ENCODE measurements at places on chromosomes 13 and 19.

- DNase-seq, result peak; percentile 97
Measured at GRCh38 chr13:44313674-44314073, 60.0 kb upstream of the SERP2 start.

DNA sequence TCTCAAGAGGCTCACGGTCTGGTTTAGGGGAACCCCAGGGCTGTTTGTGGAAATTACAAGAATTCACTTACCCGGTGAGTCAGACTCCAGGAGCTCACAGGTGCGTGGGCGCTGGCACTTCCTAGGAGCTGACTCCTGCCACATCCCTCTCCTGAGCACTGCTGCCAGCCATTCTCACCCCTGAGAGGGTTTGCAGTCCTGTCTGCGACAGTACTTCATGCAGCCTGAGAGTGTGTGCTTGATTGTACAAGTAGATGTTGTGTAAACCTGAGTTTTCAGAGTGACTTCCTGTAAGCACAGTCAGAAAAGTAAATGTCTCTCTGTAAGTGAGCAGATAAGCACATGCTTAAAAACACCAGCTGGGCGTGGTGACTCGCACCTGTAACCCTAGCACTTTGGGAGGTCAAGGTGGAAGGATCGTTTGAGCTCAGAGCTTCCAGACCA lies 8.1 kb downstream of the MRPL4 start:
- no peak for DNase-seq

- no peak for DNase-seq
Measured at GRCh38 chr13:29479716-29480492, 115.6 kb downstream of the SLC7A1 start.

- DNase-seq, result no peak
Measured at GRCh38 chr13:36839281-36839680, 20.3 kb downstream of the RFXAP start.

- no peak for DNase-seq
Measured at GRCh38 chr13:104993708-104994107, 1541.8 kb downstream of the EFNB2 start.

- no peak for DNase-seq
Measured at GRCh38 chr13:111533900-111534683, 213.7 kb downstream of the TEX29 start.

DNA sequence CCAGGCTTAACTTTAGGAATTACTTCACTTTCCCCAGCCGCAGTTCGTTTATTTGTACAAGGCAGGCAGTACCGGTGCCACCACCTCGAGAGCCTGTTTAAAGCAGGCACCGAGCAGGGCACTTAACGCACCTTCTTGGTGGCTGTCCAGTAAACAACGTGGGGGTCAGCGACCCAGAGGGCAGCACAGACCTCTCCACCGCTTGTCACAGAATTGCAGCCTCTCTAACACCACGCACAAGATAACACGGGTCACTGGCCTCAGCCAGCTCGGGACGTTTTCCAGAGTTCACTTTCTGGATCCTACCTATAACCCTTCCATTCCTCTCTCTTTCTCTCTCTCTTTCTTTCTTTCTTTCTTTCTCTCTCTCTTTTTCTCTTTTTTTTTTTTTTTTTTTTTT lies 16.8 kb upstream of the ELAVL1 start:
- no peak for DNase-seq

GRCh38 chr19:16889883-16890460 lies 1.2 kb downstream of the F2RL3 start:
- DNase-seq, result no peak

GRCh38 chr19:18852648-18853047 lies 20.9 kb downstream of the UPF1 start:
- no peak for DNase-seq

DNA sequence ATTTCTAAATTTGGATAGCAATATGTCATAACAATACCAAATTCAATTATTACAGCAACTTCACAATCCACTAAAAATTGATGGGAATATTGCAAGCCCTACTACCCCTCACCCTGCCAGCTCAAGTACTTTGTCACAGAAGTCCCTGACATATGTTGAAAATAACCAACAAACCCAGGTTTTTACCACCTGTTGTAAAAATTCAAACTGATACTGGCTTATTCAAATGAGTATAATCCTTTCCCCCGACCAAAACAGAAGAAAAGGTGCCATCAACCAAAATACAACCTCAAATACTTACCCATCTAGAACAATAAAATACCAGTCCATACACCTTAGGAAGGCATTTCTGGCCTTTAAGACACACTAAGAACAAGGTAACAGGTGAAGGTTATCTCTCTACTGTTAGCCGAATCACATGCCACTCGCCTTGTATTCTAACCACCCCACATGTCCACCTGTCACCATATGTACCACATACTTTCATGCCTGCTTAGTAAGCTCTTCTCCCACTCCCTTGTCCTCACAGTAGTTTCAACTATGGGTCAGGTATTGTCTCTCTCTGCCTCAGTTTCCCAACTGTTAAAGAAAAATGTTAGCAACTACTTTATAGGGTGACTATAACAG lies 53.1 kb downstream of the USP12 start:
- no peak for DNase-seq

- peak; percentile 45 for DNase-seq
Measured at GRCh38 chr19:10602330-10603083, 15.4 kb upstream of the AP1M2 start.

DNA sequence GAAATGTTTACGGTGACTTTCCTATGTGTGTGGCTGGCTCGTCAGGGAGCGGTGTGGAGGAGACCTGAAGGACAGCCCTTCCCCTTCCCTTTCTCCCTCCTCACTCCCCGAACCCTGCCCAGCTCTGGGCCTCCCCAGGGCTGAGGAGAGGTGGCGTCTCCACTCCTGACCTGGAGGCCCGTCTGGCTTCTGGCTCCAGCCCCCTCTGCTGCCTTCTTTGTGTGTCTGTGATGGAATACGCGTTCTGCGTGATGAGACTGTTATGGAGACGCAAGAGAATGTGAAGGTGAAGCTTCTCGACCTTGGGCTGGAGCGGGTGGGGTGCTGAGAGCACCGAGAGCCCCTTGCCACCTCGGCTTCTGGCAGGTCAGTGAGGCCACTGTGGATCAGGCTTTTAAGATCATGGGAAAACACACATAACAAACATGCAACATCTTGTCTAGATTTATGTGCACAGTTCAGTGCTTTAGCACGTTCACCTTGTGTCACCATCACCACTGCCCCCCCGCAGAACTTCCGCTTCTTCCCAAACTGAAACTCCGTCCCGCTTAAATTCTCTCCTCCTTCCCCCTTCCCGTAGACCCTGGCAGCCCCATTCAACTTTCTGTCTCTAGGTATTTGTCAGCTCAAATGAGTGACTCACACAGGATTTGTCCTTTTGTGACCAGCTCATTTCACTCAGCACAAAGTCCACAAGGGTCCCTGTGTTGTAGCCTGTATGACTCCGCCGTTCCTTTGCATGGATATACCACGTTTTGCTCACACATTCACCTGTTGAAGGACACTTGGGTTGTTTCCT lies 24.7 kb downstream of the ATP11A start:
- DNase-seq, result no peak

GRCh38 chr19:45322311-45322710 lies 364 bp downstream of the CKM start:
- no peak for DNase-seq

DNA sequence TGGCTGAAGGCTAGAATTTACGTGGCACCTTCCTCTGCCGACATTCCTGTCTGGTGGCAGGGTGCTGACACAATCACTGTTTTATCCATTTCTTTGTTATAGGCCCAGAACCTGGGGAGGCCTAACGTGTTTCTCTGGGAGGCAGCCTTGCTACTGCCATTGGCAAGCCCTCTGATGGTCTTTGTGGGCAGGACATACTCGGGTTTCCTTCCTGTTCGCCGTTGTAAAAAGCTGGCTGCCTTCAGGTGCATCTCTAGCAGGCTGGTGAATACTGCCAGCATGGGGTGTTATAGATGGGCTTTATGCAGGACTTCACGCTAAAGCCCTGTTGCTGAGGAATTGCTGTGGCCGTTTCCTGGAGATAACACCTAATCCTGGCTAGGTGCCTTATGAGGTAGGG lies 28.1 kb downstream of the B3GLCT start:
- no peak for DNase-seq

- peak; percentile 30 for DNase-seq
Measured at GRCh38 chr13:80359778-80360452, 19.0 kb upstream of the SPRY2 start.

GRCh38 chr13:103815619-103816018 lies 749.4 kb upstream of the SLC10A2 start:
- DNase-seq, result no peak

DNA sequence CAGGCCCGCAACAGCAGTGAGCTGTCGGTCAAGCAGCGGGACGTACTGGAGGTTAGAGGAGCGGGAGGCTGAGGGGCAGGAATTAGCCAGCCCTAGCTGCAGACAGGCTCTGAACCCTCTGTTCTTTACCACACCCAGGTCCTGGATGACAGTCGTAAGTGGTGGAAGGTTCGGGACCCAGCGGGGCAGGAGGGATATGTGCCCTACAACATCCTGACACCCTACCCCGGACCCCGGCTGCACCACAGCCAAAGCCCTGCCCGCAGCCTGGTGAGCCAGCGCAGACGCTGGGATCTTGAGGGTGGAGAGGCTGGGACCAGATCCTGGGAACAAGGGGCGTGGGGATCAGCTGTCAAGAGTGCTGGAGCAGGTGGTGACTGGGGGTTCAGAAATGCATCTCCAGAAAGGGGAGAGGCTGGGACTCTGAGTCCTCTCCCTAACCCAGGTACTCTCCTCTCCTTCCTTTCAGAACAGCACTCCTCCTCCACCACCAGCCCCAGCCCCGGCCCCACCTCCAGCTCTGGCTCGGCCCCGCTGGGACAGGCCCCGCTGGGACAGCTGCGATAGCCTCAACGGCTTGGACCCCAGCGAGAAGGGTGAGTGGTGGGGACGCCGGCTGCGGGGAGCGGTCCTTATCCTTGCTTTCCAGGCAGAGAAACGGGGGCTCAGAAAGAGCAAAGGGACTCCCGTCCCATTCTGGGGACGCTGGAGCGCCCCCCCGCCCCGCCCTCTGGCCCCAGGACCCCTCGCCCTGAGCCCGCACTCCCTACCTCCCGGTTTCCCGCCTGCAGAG lies 10.4 kb downstream of the EPS8L1 start:
- DNase-seq, result no peak

- no peak for DNase-seq
Measured at GRCh38 chr19:16088351-16089009, 12.2 kb downstream of the TPM4 start.

DNA sequence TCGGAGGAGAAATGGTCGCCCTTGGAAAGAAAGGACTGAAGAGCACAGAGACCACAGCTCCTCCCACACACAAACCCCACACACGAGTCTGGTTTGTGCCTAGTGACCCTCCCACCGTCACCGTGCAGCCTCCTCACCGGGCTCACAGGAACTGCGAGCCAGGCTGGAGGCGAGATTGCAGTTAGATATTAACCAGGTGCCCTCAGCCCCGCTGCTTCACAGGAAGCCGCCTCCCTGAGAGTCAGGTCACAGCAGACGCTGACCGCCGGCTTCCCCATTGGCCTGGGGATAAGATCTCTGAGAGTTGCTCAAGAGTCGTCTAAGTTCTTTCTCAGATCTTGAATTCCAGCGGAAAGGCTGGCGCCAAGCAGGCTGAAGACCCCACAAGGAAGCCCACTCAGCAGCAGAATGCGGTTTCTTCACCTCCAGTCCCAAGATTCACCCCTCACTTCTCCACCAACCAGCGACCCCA lies 870 bp downstream of the ZNF44 start:
- DNase-seq, result peak; percentile 57

DNA sequence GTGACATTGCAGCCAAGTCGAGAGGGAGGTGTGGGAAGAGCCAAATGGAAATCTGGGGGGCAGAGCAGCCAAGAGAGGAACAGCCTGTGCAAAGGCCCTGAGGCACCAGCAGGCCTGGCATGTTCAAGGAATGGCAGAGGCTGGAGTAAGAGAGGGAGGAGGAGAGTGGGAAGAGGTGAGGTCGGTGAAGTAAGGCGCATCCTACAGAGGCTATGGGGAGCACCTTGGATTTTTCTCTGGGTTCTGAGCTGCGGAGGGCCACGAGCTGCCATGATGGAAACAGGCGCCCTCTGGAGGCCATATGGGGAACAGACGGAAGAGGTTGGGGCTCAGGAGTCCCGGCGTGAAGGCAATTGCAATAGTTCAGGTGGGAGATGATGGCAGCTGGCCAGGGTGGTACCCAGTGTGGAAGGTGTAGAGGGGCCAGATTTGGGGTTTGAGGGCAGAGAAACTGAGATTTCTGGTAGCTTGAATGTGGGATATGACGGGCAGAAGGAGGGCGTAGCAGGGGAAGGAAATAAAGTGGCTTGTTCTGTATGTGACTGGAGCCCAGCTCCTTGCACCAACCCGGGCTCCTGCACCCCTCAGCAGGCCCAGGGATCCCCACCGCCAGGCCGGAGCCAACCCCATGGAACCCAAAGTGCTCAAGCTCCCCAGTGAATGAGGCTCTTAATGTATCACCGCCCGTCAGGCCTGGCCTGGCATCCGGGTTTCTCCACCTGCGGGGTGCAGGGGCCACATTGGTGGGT lies 20.5 kb upstream of the STRN4 start:
- no peak for DNase-seq

DNA sequence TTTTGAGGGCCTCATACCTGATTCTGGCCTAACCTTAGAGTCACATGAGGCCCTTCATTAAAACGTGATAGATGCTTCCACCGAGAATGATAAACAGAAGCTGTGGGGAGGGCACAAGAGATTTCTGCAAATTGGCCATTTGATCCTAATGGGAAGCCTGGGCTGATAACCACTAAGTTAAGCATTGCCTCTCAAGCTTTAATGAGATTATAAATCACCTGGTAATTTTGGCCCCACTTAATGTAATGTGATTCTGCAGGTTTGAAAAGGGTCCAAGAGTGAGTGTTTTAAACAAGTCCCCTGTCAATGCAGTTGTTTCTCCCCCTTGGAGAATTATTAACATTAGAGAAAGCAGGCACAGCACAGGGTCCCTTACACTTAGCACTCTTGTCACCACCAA lies 42.0 kb downstream of the ZNF486 start:
- DNase-seq, result no peak

GRCh38 chr19:44723299-44723951 lies 24.5 kb downstream of the CEACAM16 start:
- no peak for DNase-seq

DNA sequence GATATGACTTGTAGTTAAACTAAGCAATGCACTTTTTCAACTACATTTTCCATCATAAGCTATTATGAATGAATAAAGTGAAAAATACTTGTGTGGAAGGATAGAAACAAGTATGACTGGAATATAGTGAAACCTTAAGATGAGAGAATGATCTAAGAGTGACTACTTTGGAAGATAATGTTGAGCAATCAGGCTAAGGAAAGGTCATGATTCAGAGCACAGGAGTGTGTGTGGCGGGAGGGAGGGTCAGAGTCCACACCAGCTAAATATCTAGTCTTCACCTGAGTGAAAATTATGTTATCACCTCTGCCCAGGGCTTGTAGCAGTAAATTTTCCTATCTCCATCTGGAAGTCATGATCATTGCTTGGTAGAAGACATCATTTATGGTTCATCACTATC lies 833.4 kb upstream of the ATXN8OS start:
- DNase-seq, result no peak

- DNase-seq, result no peak
Measured at GRCh38 chr13:95388420-95389079, 87.3 kb upstream of the ABCC4 start.

- no peak for DNase-seq
Measured at GRCh38 chr13:104996022-104996421, 1539.4 kb downstream of the EFNB2 start.

GRCh38 chr19:17337675-17338432 lies 501 bp downstream of the GTPBP3 start:
- DNase-seq, result no peak

GRCh38 chr13:52650731-52651130 lies 1.9 kb upstream of the SUGT1 start:
- DNase-seq, result no peak

- no peak for DNase-seq
Measured at GRCh38 chr13:101401196-101401595, 15.1 kb downstream of the NALCN start.

GRCh38 chr19:16516381-16516780 lies 20.2 kb downstream of the C19orf44 start:
- no peak for DNase-seq
